ENCODE measurements at places on chromosomes 2 and 18. TPM values are rescaled to one million over a fixed set of nuclear protein-coding genes. Genes with fewer than 3 reads are reported as not detected.

DNA sequence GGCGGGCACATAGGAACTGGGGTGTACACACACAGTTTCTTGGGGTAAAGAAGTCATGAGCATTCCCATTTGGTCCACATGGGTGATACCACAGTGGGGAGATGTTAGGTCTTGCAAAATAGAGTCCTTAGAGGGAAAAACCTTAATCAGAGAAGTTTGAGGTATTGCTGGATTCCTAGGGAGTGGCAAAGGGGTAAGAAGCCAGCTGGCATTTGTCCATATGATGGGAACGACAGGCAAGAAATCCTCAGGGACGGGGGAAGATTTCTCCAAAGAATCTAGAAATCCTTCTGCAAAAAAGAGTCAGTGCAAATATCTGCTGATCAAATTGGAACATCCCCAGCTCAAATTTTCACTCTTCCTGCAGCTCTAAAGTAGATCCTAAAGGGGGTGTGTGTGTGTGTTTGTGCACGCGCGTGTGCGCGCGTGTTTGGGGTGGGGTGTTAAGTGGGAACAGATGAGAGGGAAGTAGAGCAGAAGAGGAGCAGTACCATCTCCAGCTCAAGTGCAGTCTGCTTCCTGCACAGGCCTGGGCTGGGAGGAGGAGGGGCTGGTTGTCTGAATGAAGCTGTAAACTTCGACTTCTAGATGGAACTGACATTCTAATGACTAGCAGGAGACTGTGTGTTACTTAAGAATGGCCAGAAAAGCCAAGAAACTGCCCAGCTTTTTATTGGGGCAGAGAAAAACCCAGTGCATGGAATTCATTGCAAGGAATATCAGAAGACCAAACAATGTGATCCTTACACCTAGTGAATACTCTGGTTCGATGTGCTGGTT is 168.0 kb downstream of the SPP2 start:
- DNase-seq: no peak
- peaks cover 7% of the 10 kb centered on the region for H3K36me3 ChIP-seq
- no peak overlapping the region for H3K27ac ChIP-seq
- peaks cover 14% of the 10 kb centered on the region for H3K4me1 ChIP-seq
- H3K4me3 ChIP-seq: no peak overlapping the region

DNA sequence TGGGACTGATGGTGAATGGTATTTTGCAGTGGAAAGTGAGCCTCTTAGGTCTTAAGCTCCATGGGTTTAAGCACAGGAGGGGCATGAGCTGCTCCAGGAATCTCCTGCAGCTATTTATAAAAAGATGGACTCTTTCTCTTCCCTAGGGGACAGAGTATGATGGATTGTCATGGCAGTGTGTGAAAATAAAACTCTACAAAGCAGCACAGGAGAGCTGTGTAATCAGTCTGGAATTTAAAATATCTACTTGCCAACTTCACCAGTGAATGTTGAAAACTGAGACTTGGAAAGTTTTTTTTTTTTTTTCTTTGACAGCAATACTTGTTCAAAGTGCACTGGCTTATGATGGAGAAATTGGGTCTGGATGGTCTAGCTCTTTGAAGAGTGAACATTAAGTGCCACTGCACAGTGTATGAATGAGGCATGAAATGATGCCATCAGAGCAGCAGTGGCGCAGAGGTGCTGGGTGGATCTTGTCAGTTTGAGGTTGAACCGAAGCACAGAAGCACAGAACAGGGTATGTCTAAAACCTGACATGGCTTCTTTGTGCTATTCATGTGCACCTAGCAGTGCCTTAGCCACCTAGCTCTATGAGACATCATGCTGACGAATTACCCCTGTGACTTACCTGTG is 245.4 kb downstream of the PTPRM start:
- DNase-seq: no peak
- H3K27ac ChIP-seq: no peak overlapping the region
- H3K27me3 ChIP-seq: no peaks in the 10 kb centered on the region
- H3K4me1 ChIP-seq: no peaks in the 10 kb centered on the region
- H3K4me3 ChIP-seq: no peak overlapping the region
- H3K36me3 ChIP-seq: peaks cover 5% of the 10 kb centered on the region

The KCNS3 gene
- total RNA-seq: not detected

DNA sequence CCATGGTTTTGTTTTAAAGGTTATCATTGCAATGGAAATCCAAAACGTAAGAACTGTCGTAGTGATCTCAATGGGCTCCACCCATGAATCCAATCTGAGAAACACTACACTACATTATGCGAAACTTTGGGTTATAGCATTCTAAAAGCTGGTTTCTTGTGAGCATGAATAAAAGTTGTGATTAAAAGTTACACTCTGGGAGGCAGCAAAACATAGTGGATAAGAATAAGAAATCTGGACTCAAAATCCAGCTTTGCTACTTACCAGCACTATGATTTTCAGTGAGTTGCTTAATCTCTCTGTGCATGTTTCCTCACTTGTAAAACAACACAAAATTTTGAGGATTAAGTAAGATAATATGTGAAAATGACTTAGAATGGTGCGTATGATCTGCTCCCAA is 25.7 kb upstream of the THOC1 start:
- H3K27ac ChIP-seq: no peak overlapping the region
- H3K4me1 ChIP-seq: no peaks in the 10 kb centered on the region
- peaks cover 1% of the 10 kb centered on the region for H3K27me3 ChIP-seq
- no peaks in the 10 kb centered on the region for H3K36me3 ChIP-seq
- no peak for DNase-seq
- H3K4me3 ChIP-seq: no peak overlapping the region

The FOXD4L1 gene
- 0.23 TPM for total RNA-seq

DNA sequence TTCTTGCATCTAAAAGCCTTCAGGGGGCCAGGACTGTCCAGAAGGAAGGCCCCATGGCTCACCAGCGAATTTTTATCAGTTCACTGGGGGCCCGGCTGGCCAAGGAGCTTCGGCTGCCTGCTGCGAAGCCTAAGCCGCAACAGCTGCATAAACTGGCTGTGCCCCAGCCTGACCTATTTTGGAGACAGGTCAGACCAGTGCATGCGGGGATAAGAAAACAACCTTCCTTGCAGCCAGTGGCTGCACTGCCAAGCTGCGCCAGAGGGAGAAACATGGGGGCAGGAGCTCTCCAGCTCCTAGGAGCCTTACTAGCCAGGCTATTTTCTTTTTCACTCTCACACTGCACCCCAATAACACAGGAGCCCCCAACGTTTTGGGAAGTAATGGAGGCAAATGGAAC is 15.2 kb downstream of the PAX3 start:
- peaks cover 46% of the 10 kb centered on the region for H3K27me3 ChIP-seq
- H3K36me3 ChIP-seq: no peaks in the 10 kb centered on the region
- no peaks in the 10 kb centered on the region for H3K4me1 ChIP-seq
- no peak for DNase-seq
- H3K27ac ChIP-seq: no peak overlapping the region
- no peak overlapping the region for H3K4me3 ChIP-seq

DNA sequence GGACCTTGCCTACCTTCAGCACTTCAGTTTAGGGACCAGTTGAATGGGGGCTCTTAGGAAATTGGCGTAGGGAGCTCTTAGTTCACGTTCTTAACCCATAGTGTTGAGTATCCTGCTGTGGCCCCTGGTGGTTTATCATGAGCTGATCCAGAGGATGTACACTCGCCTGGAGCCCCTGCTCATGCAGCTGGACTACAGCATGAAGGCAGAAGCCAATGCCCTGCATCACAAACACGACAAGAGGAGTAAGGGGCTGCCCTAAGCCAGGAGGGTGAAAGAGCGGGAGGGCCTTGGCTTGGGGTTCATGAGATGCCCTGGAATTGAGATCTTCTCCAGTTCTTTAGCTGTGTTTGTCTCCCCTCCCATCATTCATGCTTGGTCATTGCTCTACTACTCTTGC is 2.9 kb downstream of the RETREG2 start:
- H3K27ac ChIP-seq: peak overlapping the region; percentile 69
- H3K4me1 ChIP-seq: peaks cover 61% of the 10 kb centered on the region
- no peak overlapping the region for H3K4me3 ChIP-seq
- no peaks in the 10 kb centered on the region for H3K27me3 ChIP-seq
- peaks cover 65% of the 10 kb centered on the region for H3K36me3 ChIP-seq
- DNase-seq: no peak

The BCL11A gene
- not detected for total RNA-seq

The INHA gene
- total RNA-seq: not detected

DNA sequence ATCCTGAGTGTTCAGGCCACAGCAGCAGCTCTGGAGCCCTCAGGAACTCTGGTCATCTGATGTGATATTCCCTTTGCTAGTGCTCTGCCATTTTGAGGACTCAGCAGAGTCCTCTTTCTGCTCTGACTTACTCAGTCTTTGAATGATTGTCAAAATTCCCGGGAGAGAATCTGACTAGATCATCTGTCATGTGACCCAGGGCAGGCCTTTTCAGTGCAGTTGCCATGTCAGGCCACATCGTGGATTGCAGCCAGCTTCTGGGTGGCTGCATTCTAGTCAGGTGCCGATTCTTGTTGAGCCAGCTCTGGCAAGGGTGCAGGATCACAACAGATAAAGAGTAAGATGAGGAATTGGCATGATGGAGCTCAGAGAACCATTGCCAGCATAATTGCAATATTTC is 795.6 kb downstream of the CPS1 start:
- no peaks in the 10 kb centered on the region for H3K27me3 ChIP-seq
- no peak overlapping the region for H3K27ac ChIP-seq
- no peaks in the 10 kb centered on the region for H3K36me3 ChIP-seq
- DNase-seq: no peak
- H3K4me1 ChIP-seq: no peaks in the 10 kb centered on the region

The VAMP5 gene
- 89.6 TPM for total RNA-seq

The FABP1 gene
- total RNA-seq: not detected

- no peak overlapping the region for H3K27ac ChIP-seq
- DNase-seq: no peak
- no peaks in the 10 kb centered on the region for H3K4me1 ChIP-seq
- H3K4me3 ChIP-seq: no peak overlapping the region
- H3K27me3 ChIP-seq: no peaks in the 10 kb centered on the region
- H3K36me3 ChIP-seq: peaks cover 14% of the 10 kb centered on the region
Measured at GRCh38 chr2:74100254-74101216, 47.2 kb downstream of the BOLA3 start.

- no peak for DNase-seq
- no peaks in the 10 kb centered on the region for H3K4me1 ChIP-seq
- H3K4me3 ChIP-seq: no peak overlapping the region
- H3K27me3 ChIP-seq: peaks cover 18% of the 10 kb centered on the region
Measured at GRCh38 chr2:60608679-60609078, 55.2 kb upstream of the BCL11A start.

- peaks cover 35% of the 10 kb centered on the region for H3K36me3 ChIP-seq
- H3K27ac ChIP-seq: no peak overlapping the region
- peaks cover 15% of the 10 kb centered on the region for H3K4me1 ChIP-seq
- no peak overlapping the region for H3K4me3 ChIP-seq
- H3K27me3 ChIP-seq: no peaks in the 10 kb centered on the region
- DNase-seq: no peak
Measured at GRCh38 chr2:173922760-173923159, 42.4 kb downstream of the SP3 start.

The GAREM1 gene
- total RNA-seq: not detected

- H3K4me1 ChIP-seq: no peaks in the 10 kb centered on the region
- H3K4me3 ChIP-seq: no peak overlapping the region
- H3K36me3 ChIP-seq: no peaks in the 10 kb centered on the region
- H3K27me3 ChIP-seq: no peaks in the 10 kb centered on the region
Measured at GRCh38 chr2:23231865-23232264, 153.1 kb upstream of the KLHL29 start.

- no peaks in the 10 kb centered on the region for H3K36me3 ChIP-seq
- H3K4me1 ChIP-seq: no peaks in the 10 kb centered on the region
- no peaks in the 10 kb centered on the region for H3K27me3 ChIP-seq
- no peak overlapping the region for H3K4me3 ChIP-seq
- DNase-seq: no peak
- no peak overlapping the region for H3K27ac ChIP-seq
Measured at GRCh38 chr2:145906354-145906753, 1386.4 kb upstream of the ZEB2 start.

The DLGAP1 gene
- 1.5 TPM for total RNA-seq

DNA sequence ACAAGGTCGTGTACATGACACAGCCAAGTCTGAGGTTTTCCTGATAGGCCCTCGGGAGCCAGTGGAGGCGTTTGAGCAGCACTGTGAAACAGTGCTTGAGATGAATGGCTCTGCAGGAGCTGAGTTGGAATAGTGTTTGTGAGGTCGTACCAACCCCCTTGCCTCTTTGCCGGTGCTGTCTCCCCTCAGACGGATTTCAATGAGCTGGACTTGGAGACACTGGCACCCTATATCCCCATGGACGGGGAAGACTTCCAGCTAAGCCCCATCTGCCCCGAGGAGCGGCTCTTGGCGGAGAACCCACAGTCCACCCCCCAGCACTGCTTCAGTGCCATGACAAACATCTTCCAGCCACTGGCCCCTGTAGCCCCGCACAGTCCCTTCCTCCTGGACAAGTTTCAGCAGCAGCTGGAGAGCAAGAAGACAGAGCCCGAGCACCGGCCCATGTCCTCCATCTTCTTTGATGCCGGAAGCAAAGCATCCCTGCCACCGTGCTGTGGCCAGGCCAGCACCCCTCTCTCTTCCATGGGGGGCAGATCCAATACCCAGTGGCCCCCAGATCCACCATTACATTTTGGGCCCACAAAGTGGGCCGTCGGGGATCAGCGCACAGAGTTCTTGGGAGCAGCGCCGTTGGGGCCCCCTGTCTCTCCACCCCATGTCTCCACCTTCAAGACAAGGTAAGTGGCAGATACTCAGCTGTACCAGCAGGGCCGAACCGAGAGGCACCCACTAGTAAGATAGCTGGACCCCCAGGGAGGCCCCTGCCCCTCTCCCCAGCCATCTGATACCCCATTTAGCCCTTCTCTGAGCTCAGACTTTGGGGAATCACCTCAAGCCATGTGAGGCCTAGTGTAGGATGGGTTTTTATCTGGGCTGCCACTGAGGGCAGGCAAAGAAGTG is 83.1 kb downstream of the EPAS1 start:
- no peaks in the 10 kb centered on the region for H3K27me3 ChIP-seq
- no peaks in the 10 kb centered on the region for H3K4me1 ChIP-seq
- no peak overlapping the region for H3K27ac ChIP-seq
- no peak for DNase-seq
- H3K36me3 ChIP-seq: peaks cover 19% of the 10 kb centered on the region

GRCh38 chr18:54250846-54251261 is 18.5 kb upstream of the POLI start:
- H3K4me1 ChIP-seq: peaks cover 16% of the 10 kb centered on the region
- DNase-seq: no peak
- no peaks in the 10 kb centered on the region for H3K36me3 ChIP-seq

- H3K27ac ChIP-seq: no peak overlapping the region
- DNase-seq: no peak
- H3K27me3 ChIP-seq: peaks cover 33% of the 10 kb centered on the region
- no peak overlapping the region for H3K4me3 ChIP-seq
- no peaks in the 10 kb centered on the region for H3K36me3 ChIP-seq
- no peaks in the 10 kb centered on the region for H3K4me1 ChIP-seq
Measured at GRCh38 chr2:215903203-215903602, 110.1 kb downstream of the MREG start.

DNA sequence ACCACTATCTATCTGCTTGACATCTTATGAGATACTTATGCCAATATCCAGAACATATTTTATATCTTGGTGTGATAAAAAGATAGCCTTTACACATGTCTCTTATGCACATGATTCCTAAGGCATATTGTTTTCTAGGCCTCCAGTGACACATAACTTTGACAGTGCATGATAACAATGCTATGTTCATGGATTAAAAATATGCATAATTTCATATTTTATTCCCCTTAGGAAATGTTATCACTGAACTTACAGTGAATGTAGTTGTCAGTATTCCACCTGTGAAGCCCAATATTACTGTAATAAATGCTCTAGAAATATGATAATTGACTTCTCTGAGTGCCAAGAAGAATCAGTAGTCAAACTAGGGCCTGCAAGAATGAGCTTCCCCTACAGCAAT is 532.3 kb downstream of the SPAG16 start:
- H3K36me3 ChIP-seq: no peaks in the 10 kb centered on the region
- no peaks in the 10 kb centered on the region for H3K27me3 ChIP-seq
- no peak overlapping the region for H3K27ac ChIP-seq

Measured in activated CD4-positive, alpha-beta memory T cell treated with anti-CD3 and anti-CD28 coated beads, Interleukin-2, amount 10 ng/mL, durations not matched to agents 7 days and 5 days (primary cell).